ENCODE measurements at places on chromosomes 11 and 22.

- no peak for DNase-seq
Observed at GRCh38 chr22:36359470-36359996, 28.2 kb downstream of the MYH9 start.

DNA sequence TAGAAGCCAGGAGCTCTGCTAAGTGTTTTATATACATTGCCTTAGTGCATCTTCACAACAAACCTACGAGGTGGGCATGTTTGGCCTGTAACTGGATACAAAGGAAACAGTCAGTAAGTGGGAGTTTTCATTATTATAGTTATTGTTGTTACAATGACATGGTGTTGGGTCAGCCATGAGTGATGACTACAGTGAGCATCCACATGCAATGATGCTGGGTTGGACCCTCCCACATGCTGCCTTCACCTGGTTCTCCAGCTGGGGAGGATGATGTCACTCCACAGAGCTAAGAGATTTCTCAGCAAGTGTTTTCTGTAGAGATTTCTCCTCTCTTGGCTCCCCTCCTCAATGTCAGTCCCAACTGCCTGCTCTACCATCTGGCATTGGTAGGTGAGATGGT lies 59.3 kb downstream of the EHF start:
- DNase-seq: no peak

- peak; percentile 85 for DNase-seq
Observed at GRCh38 chr22:22753526-22754267, 109.3 kb downstream of the GGTLC2 start.

DNA sequence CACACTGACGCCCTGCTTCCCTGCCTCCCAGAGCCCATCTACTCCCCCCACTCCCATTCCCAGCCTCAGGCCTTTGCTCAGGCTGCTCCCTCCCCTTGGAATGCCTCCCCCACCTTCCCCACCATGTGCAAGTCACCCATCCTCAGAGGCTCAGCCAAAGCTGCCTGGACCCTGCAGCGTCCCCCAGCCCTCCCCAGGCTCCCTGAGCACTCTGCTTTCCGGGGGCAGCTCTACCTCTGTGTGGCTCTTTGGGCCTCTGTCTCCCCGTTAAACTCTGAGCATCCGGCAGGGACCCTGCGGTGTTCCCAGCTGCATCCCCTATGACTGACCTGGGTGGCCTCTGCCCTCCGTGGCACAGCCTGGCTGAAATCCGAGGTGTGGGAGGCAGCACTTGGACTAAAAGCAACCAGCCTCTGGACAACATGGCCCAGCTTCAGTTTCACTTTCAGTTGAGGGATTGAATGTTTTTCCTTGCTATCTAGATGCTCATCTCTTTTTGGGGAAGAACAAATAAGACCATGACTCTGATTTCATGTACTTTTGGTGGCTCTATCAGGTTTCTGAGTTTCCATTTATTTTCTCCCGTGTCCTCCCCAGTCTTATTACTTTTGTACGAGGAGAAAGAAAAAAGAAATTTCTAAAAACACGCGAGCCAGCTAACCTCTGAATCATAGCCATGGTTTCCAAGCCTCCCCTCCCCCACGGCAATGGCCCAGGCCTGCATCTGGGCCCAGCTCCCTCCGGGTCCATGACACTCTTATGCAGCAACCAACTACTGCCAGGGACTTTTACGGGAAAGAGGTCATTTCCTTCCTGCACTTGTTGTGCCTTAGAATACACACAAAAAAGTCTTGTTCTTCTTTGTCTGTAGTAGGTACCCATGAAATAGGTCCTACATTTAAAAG lies 3.8 kb downstream of the APOL3 start:
- peak; percentile 58 for DNase-seq

GRCh38 chr11:26851696-26852095 lies 129.8 kb upstream of the SLC5A12 start:
- no peak for DNase-seq

- DNase-seq: no peak
Observed at GRCh38 chr11:2579315-2580060, 120.3 kb downstream of the KCNQ1OT1 start.

- no peak for DNase-seq
Observed at GRCh38 chr11:118238421-118238820, 13.6 kb upstream of the JAML start.

DNA sequence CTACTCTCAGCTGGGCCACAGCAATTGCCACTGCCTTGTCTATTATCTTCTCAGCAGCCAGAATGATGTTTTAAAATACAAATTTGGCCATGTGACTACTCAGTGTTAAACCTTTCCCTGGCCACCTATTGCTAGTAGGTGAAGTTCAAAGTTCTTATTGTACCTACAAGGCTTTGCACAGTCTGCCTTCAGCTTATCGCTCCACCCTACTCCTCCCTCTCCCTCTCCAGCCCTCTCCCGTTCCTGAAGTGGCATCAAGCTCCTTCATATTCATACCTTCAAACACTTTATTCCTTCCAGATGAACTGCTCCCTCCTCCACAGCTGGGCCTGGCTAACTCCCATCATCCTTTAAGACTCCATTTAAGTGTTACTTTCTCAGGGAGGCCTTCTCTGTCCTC lies 37.3 kb downstream of the OR10A6 start:
- DNase-seq: no peak

GRCh38 chr22:46129390-46130041 lies 20.8 kb upstream of the PPARA start:
- DNase-seq: no peak

GRCh38 chr22:40749829-40750228 lies 69.3 kb downstream of the SLC25A17 start:
- DNase-seq: no peak

DNA sequence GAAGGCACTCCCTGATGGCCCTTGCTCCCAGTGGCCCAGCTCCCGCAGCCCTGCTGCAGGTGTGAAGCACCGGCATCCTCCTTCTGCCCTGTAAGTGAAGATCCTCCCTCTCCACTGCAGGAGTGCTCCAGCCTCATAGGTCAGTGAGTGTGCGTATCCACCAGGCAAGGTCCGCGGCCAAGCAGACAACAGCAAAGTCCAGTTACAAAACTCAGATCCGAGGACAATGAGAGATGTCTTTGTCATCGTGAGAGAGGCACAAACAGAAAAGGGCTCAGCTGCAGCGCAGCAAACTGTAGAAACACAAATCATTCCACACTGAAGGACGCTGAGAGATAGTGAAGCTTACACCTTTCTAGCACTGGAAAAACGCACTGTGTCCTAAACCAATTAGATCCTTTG lies 46.1 kb downstream of the MYH9 start:
- DNase-seq: no peak

GRCh38 chr22:32203181-32204039 lies 1.5 kb downstream of the RFPL2 start:
- DNase-seq: no peak

DNA sequence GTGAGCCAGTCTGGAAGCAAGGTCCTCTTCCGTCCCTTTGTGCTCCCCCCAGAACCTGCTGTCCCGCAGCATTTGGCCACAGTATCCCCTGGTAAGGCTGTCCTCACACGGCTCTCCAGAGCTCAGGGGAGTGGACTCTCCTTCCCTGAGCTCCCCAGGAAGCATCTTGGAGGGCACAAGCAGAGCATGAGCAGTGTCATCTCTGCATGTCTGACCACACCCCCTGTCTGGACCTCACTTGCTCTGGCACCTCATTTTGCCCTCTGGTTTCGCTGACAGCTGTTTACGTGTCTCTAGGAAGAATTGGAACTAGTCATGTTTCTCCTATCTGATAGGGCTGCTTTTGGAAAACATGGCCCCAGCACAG lies 15.5 kb downstream of the DCPS start:
- DNase-seq: no peak

DNA sequence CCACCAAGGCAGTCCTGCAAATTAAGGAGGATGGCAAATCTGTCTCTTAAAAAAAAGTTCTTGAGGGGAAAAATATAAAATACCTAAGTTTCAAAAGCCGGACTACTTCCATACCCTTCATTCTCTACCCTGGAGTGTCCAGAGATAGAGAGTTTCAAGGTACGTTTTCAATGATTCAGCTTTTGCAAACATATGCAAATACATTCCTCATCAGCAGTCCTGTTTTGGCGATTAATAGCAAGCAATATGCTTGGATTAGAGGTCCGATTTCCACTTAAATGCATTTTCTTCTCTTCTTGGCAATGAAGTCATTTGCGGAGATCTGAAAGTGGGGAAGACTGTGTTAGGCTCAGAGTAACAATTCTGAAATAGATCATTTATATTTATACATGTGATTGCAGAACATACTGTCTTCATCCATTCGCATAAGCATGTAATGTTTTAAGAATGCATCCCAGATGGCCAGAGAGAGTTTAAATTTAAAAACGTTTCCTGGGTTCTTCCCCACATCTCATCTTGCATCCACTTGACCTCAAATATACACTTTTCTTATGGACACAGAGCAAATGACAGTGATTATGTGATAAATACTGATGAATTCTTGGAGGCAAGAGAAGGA lies 13.8 kb upstream of the TFIP11 start:
- no peak for DNase-seq

- no peak for DNase-seq
Observed at GRCh38 chr11:20061776-20062175, 98.5 kb downstream of the DBX1 start.

DNA sequence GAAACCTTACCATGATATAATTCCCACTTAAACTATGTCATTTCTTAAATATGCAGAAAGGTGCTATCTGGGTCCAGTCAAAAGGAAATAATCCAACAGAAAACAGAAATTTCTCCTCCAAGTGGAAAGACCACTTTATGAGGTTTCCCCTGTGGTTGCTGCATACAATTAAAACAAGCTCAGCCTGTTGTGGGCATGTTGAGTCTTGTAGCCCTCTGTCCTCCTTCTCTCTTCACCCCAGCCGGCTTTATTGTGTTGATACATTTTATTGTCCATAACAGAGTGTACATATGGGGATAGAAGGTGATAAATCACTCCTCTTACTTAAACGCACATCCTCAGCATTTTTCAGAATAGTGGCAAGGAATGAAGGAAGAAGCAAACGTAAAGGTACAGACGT lies 126.0 kb upstream of the MTNR1B start:
- no peak for DNase-seq

GRCh38 chr11:86696451-86696850 lies 24.0 kb upstream of the ME3 start:
- no peak for DNase-seq

DNA sequence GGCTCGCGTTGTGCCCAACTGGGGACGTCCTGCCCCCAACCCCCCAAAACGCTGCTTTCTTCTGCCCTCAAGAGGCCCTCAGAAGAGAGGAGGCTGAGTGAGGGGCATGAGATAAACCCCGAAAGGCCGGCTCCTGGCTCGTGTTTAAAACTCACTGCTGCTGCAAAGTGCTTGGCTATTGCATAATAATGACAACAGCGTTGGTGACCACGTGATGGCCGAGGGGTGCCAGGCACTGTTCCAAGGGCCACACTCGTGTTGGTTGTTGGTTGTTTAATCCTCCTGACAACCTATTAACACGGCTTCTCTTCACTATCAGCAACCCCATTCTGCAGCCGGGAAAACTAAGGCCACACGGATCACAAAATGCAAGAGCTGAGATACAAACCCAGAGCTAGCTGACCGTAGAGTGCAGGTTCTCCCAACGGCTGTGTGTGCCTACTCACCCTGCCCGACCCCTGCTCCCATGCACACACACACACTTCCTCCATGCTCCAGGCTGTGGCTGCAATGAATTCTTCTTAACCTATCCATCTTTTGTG lies 51.0 kb downstream of the ANO1 start:
- DNase-seq: no peak

DNA sequence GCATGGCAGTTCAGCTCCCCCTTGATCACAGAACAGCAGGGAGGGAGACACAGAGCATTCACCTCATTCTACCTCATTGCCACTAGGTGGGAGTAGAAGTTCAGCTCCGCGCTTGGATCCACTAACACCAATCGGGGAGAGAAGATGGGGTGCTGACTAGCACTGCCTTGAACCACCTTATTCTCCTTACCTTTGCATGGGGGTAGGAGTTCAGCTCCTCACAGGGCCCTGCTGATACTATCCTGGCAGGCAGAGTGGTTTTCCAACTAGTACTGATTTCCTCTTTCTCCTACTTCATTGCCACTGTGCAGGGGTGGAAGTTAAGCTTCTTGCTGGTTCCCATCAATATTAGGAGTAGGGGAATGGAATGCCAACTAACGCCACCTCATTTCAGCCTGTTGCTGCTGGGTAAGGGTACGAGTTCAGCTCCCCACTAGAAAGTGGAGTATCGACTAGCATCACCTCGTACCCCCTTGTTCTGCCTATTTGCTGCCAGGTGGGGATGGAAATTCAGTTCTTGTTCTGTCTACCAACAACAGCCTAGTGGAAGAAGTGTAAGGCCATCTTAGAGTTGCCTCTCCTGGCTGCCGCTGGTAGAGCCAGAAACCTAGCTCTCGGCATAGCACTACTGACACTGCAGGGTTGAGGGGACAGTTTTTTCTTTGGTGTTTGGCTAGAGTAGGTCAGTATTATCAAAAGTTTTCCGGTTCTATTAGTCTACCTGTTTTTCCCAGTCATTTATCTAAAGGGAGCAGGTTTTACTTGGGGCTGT lies 550.9 kb upstream of the CCDC90B start:
- DNase-seq: peak; percentile 20

- DNase-seq: peak; percentile 46
Observed at GRCh38 chr11:73359930-73360742, 16.1 kb upstream of the RELT start.

DNA sequence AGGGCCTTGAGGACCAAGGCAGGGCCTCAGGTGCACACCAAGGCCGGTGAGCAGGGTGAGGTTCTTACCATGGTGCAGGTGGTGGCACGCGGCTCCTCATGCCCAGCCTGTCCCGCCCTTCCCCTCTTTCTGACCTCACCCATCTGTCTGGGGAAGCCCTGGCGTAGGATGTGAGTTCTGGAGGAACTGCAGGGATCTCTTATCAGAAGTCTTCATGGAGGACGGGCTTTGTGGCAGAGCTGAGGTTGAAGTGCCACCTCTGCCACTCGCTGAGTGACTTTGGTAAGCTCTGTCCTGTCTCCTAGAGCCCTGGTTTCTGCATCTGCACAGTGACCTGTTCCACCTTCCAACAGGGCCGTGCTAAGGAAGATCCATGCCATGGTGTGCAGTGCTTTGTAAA lies 49.1 kb downstream of the LRRC32 start:
- DNase-seq: no peak

- peak; percentile 23 for DNase-seq
Observed at GRCh38 chr11:17978553-17979287, 34.1 kb downstream of the SERGEF start.

- no peak for DNase-seq
Observed at GRCh38 chr11:80065086-80065485, 624.3 kb upstream of the TENM4 start.

GRCh38 chr11:38131535-38131934 lies 1533.5 kb upstream of the RAG2 start:
- no peak for DNase-seq

DNA sequence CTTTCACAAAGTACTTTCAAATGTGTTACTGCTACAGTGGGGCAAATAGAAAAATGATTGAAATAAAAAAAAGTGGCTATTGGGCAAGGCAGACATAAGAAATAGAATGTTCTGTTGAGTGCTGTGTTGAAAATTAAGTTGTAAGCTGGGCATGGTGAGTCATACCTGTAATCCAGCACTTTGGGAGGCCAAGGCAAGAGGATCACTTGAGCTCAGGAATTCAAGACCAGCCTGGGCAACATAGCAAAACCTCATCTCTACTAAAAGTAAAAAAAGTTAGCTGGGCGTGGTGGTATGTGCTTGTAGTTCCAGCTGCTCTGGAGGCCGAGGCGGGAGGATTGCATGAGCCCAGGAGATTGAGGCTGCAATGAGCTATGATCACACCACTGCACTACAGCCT lies 26.9 kb upstream of the LDHA start:
- DNase-seq: no peak

GRCh38 chr11:65388731-65389130 lies 2.3 kb downstream of the FRMD8 start:
- DNase-seq: no peak

- DNase-seq: no peak
Observed at GRCh38 chr11:117794135-117794534, 2.9 kb downstream of the DSCAML1 start.
